ENCODE measurements at places on chromosomes 16 and 17.

DNA sequence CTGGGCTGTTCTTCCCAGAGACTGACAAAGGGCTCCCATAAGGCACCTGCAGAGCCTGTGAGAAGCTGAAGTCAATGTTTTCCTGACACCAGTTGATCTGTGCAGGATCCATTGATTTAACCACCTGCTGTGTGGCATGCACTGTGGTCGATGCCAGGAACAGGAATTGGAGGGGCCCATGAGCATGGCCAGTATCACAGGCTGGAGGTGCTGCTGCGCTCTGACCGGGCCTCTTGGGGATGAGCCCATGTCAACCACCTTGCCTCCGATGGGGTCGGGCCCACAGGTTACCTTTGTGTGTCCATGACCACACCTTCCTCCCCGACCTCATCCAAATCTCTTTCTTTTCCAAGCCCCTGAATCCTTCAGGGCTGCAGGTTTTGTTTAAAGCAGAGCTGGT is 18.2 kb upstream of the STH start:
- no peak for DNase-seq

DNA sequence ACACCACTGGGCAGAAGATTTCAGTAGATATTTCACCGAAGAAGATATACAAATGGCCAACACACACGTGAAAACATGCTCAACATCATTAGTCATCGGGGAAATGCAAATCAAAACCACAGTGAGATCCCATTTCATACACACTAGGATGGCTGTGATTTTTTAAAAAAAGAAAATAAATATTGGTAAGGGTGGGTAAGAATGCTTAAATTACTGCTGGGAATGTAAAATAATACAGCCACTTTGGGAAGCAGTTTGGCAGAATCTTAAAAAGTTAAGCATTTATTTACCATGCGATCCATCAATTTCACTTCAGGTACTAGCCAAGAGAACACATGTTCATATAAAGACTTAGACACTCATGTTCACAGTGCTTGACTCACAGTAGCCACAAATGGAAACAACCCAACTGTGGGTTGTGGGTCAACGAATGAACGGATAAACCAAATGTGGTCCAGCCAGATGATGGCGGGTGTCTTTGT is 6.5 kb upstream of the C16orf74 start:
- no peak for DNase-seq

DNA sequence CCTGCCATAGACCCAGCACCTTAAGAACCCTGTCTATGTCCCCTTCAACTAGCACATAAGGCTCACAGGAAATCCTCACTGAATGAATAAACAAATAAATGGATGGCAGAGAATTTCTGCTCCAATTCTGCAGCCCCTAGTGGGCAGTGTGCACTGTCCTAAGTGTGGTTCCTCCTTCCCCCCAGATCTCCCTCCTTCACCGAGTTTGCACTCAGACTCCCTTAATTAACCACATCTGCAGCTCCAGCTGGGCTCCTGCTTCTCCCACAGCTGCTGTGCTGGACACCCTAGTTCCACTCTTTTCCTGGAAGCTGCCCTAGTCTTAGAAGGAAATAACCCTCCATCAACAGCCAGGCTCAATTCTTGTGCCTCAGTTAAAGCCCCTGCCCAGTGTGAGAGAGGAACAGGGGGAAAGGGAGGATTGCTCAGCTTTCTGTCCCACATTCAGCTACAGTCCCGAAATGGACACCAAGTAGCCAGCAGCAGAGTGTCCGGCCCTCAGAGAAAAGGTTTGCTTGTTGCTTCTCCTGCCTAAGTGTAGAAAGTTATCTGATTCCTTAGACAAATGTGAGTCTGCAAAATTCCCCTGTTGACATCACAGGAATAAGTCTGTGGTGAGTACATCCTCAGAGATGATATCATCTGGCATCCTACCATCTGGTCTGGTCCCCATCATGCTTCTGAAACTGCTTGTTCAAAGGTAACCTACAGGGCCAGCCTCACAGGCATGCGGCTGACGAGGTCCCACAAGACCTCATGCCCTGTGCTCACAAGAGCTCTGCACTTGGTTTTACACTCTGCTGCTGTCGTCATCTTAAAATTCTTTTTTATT is 12.3 kb downstream of the LRRC3C start:
- DNase-seq, result peak; percentile 48

GRCh38 chr17:16075949-16076348 is 76.3 kb downstream of the TTC19 start:
- no peak for DNase-seq

- no peak for DNase-seq
Observed at GRCh38 chr17:70208825-70209555, 39.7 kb downstream of the KCNJ2 start.

GRCh38 chr17:74108126-74108705 is 95.3 kb upstream of the RPL38 start:
- DNase-seq, result no peak

DNA sequence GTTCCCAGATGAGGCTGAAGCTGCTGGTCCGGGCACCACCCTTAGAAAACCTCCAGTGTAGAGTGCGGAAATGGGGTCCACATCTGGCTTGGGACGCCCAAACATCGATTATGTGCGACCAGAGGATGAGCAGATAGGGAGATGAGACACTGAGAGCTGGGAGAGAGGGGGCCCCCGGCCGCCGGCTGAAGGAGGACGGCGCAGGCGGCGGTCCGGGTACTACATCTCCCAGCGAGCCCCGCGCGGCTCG is 182 bp upstream of the SPECC1 start:
- no peak for DNase-seq

DNA sequence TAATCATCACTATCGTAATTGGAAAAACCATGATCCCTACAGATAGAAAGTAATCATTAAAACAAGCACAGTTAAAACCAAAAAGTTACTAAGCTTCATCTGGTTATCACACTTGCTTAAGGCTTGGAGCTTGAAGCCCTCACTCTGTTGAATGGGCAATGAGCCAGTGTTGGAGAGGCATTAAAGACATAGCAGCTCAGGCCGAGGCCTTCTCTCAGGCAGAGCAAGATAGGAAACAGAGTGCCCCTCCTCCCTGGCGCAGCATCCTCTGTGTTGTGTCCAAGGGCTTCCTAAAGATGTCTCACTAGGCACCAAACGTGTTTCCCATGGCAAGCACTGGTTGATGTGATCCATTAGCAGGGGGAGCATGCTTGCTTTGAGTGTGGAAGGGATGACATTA is 34.9 kb upstream of the LGALS9 start:
- no peak for DNase-seq

GRCh38 chr16:89172528-89173173 is 1.1 kb downstream of the CDH15 start:
- no peak for DNase-seq

GRCh38 chr17:750431-751037 is 1.5 kb downstream of the GEMIN4 start:
- no peak for DNase-seq

- no peak for DNase-seq
Observed at GRCh38 chr16:86288716-86289294, 221.5 kb upstream of the FOXF1 start.
